ENCODE measurements at places on chromosomes 1 and 21.
A peak's percentile ranks its signal among the peaks of the same experiment; 100 is the strongest.

DNA sequence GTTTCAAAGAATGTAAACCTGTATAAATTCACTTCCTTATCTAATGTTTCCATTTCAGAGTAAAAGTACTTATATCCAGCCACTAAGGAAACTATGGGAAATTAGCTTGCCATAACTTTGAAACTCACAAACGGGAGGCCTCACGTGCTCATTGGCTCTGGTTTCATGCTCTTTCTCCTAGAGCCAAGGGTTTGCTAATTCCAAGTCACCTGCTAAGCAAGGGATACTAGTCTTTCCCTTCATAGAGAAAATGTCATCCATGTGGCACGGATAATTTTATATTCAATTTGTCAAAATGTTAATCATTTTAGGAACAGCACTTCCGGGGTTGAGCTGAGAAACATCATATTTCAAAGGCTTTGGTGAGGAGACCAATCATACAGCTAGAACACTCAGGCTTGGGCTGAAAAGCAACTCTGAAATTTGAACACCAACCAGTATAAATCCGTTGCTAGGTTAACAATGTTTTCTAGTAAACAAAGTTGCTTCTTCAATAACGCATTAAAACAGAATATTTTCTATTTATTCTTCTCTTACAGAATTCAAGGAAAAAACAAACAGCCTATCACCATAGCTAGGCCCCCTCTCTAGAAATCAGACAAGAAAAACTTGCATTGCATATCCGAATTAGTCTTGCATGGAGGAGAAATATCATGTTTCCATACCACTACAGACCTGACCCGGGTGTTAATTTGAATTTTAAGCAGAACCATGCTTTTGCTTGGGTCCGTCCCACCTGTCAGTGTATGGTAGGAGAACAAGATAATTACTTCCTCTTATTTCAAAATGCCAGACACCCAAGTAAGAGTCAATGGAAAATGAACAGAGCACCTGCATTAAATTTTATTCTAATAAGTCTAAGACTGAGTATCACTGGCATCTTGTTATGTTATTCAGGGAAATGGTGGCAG, 196.1 kb upstream of the ESRRG start:
- H3K4me1 ChIP-seq: no peaks in the 10 kb centered on the region
- H3K27me3 ChIP-seq: no peaks in the 10 kb centered on the region
- no peak for DNase-seq

DNA sequence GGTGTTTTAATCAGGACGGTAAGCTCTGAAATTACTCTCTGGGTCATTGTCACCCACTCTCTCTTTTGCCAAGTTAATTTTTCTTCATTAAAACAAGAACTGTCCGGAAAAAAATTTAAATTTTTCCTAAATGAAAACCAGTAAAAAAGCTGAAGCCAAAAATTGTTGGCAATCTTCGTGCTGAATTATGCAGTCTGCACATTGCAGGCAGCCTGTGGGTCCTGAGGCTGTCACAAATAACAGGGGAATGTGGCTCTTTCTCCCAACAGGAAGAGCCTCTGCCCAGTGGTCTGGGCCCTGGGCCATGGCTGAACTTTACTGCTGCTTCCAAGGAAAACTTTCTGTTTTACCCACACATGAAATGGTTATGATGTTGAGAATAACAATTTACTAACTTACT, 153.9 kb upstream of the SPAG17 start:
- no peak for DNase-seq
- no peak overlapping the region for H3K4me3 ChIP-seq
- no peak overlapping the region for H3K27ac ChIP-seq
- H3K27me3 ChIP-seq: no peaks in the 10 kb centered on the region
- H3K36me3 ChIP-seq: no peaks in the 10 kb centered on the region
- H3K4me1 ChIP-seq: no peaks in the 10 kb centered on the region

- peaks cover 55% of the 10 kb centered on the region for H3K4me1 ChIP-seq
- H3K27me3 ChIP-seq: no peaks in the 10 kb centered on the region
- no peak overlapping the region for H3K4me3 ChIP-seq
- peak overlapping the region; percentile 88 for H3K27ac ChIP-seq
Measured at GRCh38 chr1:226875641-226876295, 5.4 kb downstream of the PSEN2 start.

GRCh38 chr1:43783096-43783670, 75.8 kb downstream of the ST3GAL3 start:
- H3K4me1 ChIP-seq: no peaks in the 10 kb centered on the region
- no peaks in the 10 kb centered on the region for H3K27me3 ChIP-seq
- H3K36me3 ChIP-seq: no peaks in the 10 kb centered on the region

GRCh38 chr21:42162831-42163510, 56.0 kb upstream of the ABCG1 start:
- no peak overlapping the region for H3K27ac ChIP-seq
- no peaks in the 10 kb centered on the region for H3K36me3 ChIP-seq
- H3K27me3 ChIP-seq: no peaks in the 10 kb centered on the region
- no peak overlapping the region for H3K4me3 ChIP-seq
- DNase-seq: no peak

GRCh38 chr1:119470377-119470776, 36.6 kb upstream of the HSD3B1 start:
- H3K4me3 ChIP-seq: no peak overlapping the region
- no peak for DNase-seq
- H3K36me3 ChIP-seq: no peaks in the 10 kb centered on the region

DNA sequence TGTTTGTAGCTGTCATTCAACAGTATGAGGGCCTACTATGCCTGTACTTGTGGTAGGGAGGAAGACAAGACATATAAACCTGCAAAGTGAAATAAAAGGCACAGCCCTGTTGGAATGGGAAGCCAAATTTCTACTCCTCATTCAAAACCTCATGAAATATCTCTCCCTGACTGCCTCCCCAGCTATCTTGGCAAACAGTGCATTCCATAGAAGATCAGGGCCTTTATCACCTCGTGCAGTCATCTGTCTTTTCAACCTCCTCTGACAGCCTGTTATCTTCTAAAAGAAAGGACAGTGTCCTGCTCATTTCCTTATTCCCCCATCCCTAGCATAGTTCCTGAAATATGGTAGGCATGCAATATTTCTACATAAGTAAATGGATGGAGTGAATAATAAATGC, 71.0 kb downstream of the SH3GLB1 start:
- no peaks in the 10 kb centered on the region for H3K36me3 ChIP-seq
- H3K4me3 ChIP-seq: no peak overlapping the region
- H3K4me1 ChIP-seq: peaks cover 24% of the 10 kb centered on the region
- no peak overlapping the region for H3K27ac ChIP-seq

DNA sequence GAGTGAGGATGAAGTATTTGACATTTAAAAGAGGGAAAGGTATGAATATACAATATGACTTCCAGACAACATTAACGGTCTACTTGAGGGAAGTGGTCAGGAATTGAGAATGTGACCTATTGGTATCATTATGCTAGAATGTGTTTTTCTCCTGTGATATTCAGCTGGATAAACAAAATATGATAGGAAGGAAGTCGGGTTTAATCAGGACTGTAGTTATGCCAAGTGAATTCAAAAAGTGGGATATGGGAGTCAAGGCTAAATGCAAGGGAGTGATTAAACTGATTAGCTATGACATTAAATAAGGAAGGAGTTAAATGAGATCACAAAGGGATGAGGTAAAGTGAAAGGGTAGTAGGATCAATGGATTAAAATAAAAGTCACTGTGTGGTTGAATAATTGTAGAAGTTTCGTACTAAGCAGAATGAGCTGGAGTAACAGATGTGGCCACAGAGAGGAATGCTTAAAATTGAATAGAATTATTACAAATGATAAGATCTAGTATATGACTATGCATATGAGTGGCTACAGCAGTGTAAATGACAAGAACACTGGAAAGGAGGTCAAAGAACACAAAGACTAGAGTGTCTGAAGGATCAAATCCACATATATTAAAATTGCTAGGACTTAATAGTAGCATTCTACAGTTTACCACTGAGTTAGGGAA, 62.5 kb downstream of the TRIM33 start:
- no peak overlapping the region for H3K4me3 ChIP-seq
- H3K27ac ChIP-seq: no peak overlapping the region
- H3K27me3 ChIP-seq: no peaks in the 10 kb centered on the region
- peaks cover 18% of the 10 kb centered on the region for H3K4me1 ChIP-seq

DNA sequence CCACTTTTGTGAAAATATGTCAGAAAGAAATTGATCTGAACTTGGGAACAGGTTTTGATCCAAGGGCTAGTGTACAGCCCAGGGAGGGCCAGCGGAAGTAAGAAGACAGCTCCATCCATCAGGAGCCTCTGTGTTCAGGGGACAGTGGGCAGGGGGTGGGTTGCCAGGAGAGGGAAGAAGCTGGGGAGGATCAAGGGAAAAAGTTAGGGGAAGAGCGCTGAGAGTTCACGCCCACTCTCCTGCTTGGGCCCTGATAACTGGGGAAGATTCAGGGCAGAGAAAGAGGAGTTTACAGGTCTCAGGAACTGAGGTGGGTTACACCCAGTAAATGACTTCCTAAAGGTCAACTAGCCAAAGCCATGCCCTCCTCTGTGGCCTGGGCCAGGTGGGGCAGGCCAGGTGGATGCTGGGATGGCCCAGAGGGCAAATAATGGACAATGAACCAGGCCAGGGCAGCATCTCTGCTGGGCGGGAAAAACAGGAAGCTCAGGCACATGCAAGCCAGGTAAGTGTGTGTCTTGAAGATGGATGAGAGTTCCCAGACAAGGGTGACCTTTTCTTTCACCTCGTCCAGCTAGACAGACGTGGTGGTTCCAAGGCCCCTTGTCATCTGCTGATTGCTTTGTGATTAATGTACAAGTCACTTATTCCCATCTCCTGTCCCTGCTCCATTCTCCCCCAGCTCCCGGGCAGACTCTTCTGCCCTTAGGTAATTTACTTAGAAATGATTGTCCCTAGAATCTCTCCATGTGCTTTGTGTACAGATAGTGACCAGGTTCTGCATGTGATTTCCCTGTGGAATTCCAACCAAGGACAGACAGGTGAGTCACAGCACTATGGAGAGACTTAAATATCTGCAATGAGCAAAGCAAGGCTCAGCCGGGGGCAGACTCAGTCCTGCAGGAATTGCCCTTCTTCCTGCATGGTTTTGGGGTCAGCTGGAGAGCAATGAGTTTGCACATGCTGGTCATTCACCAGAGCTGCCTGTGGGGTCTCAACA, 57.0 kb downstream of the MDM4 start:
- no peak overlapping the region for H3K4me3 ChIP-seq
- no peak for DNase-seq

GRCh38 chr21:18499761-18500376, 96.3 kb upstream of the TMPRSS15 start:
- no peaks in the 10 kb centered on the region for H3K4me1 ChIP-seq
- no peak overlapping the region for H3K27ac ChIP-seq
- no peaks in the 10 kb centered on the region for H3K36me3 ChIP-seq
- no peak overlapping the region for H3K4me3 ChIP-seq
- no peaks in the 10 kb centered on the region for H3K27me3 ChIP-seq

- DNase-seq: no peak
- no peak overlapping the region for H3K27ac ChIP-seq
- peaks cover 9% of the 10 kb centered on the region for H3K36me3 ChIP-seq
- H3K27me3 ChIP-seq: no peaks in the 10 kb centered on the region
Measured at GRCh38 chr1:19330449-19331135, 18.5 kb downstream of the SLC66A1 start.

GRCh38 chr1:187342495-187342894, 513.7 kb downstream of the PLA2G4A start:
- DNase-seq: no peak
- no peak overlapping the region for H3K27ac ChIP-seq
- no peak overlapping the region for H3K4me3 ChIP-seq
- no peaks in the 10 kb centered on the region for H3K36me3 ChIP-seq

DNA sequence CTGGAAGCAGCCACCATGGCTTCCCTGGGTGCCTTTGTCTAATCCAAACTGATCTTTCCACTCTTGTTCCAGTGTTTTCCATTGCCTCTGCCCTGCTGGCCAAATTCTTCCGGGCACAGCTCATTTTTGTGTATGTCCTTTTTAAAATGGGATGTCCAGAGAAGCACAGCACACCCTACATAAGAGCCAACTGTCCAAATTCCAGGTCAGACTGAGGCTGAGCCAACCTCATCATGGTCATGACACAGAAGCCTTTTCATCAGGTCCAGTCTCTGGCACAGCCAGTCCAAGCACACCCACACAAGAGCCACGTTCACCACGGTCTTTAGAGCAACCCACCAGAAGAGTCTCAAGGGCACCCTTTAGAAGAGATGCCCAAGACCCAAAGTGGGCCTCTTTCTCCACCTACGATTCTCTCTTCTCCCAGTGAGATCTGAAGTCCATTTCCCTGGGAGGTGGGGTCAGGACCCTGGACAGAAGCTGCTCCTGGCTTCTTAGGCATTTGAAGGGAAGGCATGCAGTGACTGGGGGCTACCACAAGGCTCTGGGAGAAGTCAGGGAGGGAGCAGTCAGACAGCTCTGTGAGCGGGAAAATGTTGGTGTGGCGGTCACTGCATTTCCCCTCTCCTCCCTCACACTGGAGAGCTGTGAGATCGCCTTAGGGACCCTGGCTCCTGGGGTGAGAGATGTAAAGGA, 53.2 kb downstream of the SYT2 start:
- no peak overlapping the region for H3K4me3 ChIP-seq
- no peak overlapping the region for H3K27ac ChIP-seq
- no peak for DNase-seq
- no peaks in the 10 kb centered on the region for H3K4me1 ChIP-seq
- H3K27me3 ChIP-seq: no peaks in the 10 kb centered on the region

GRCh38 chr1:34975771-34976170, 9.4 kb downstream of the TMEM35B start:
- no peak overlapping the region for H3K4me3 ChIP-seq
- no peaks in the 10 kb centered on the region for H3K36me3 ChIP-seq
- DNase-seq: no peak

GRCh38 chr1:27634177-27634984, 604 bp downstream of the FGR start:
- H3K27ac ChIP-seq: peak overlapping the region; percentile 39
- no peak overlapping the region for H3K4me3 ChIP-seq
- no peaks in the 10 kb centered on the region for H3K36me3 ChIP-seq
- H3K4me1 ChIP-seq: peaks cover 13% of the 10 kb centered on the region

DNA sequence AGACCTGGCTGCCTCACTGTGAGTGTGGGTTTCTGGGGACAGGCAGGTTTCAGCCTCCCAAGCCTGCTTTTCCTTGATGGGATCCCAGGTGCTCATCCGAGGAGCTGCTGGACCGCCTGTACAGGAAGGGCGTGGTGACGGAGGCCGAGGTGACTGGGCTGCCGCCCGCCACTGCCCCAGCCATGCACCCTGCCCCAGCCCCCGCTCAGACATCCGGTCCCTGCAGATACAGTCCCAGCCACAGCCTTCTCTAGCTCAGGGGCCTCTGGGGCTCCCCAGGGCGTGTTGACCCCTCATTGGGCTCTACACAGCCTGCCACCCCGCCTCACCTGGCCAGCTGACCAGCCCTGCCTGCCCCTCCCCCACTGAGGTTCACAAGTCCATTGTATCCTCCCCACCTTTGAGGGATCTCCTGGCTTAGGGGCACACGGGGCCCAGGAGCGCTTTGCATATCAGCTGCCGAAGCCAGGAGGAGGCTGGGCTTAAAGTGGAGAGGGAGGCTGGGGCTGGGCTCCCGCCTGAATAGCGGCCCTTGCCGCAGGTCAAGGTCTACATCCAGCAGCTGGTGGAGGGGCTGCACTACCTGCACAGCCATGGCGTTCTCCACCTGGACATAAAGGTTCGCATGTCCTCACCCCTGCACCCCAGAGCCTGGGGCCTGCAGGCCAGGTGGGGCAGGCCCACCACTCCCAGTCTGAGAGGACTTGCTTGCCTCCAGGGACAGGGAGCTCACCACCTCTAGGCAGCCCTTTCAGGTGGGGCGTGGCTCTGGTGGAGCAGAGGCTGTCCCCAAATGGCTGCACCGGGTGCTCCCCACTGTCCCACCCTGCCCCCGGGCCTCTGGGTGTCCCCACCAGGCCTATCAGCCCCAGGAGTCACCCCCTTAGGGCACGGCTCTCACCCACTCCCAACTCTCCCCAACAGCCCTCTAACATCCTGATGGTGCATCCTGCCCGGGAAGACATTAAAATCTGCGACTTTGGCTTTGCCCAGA, 38.5 kb downstream of the TRIM11 start:
- no peak overlapping the region for H3K4me3 ChIP-seq
- H3K27me3 ChIP-seq: no peaks in the 10 kb centered on the region
- H3K4me1 ChIP-seq: peaks cover 4% of the 10 kb centered on the region
- no peaks in the 10 kb centered on the region for H3K36me3 ChIP-seq
- no peak for DNase-seq

Measured in body of pancreas (tissue), 4 donors.